Right ventricle myocardium inferior (tissue), 1 donor: ENCODE measurements at places on chromosomes 16 and 17. TPM values are rescaled to one million over a fixed set of nuclear protein-coding genes. Genes with fewer than 3 reads are reported as not detected.

Gene LRRC37A3
- 1.4 TPM for total RNA-seq

GRCh38 chr17:80070375-80071115 lies 30.8 kb upstream of the GAA start:
- DNase-seq, result peak; percentile 59

DNA sequence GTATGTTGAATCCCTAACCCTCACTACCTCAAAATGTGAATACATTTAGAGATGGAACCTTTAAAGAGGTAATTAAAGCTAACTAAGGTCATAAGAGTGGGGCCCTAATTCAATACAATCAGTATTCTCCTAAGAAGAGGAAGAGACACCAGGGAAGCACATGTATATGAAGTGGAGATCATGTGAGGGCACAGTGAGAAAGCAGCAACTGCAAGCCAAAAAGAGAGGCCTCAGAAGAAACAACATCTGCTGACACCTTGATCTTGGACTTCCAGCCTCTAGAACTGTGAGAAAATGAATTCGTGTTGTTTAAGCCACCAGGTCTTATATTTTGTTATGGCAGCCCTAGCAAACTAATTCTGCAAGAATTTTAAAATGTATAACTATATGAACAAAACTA lies 13.2 kb upstream of the SLFN5 start:
- DNase-seq, result no peak

Gene KCNH4
- 0.24 TPM for total RNA-seq

DNA sequence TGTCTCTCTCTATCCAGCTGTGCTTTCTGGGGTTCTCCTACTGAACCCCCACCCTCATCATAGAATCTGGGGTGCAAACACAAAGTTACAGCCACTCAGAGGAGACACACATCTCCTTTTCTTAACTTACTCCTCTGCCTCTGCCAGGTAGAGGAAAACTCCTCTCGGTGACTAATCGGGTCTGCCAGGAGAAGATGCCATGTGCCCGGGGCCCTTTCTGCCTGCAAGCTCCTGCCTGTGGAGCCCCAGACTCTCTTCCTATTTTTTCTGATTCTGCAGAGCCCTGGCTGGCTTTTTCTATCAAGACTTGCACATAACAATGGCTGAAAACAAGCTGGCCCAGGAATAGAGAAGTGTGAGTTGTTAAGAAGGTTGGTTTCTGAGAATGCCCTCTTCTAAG lies 10.4 kb downstream of the SLC6A4 start:
- DNase-seq, result no peak

GRCh38 chr17:71127416-71127815 lies 958.1 kb downstream of the KCNJ2 start:
- DNase-seq, result no peak

DNA sequence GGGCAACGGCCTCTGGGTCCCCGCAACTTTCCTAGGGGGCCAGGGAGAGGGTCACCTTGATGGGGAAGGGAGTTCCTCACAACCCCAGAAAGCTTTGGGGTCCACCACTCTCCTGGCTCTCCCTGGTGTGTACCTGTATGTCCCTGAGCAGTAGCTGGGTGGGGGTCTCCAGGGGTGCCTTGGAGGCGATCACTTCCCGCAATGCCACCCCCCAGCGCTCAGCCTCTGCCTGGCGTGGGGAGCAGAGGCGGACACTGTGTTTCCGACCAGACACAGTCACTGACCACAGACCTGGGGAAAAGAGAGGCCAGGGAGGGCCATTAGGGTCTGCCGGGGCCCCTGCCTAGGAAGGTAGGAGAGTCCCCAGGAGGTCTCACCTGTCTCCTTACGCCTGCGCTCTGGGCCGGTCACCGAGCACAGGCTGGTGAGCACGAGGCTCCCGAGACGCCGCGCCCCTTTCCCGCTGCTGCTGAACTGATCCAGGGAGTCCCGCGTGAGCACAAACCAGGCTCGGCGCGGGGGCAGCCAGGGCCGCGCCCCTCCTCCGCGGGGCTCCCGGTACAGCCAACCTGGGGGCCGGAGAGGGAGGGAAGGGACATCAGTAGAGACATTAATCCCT lies 3.4 kb downstream of the PLEKHH3 start:
- DNase-seq, result no peak

Gene KRT25
- total RNA-seq, result not detected

DNA sequence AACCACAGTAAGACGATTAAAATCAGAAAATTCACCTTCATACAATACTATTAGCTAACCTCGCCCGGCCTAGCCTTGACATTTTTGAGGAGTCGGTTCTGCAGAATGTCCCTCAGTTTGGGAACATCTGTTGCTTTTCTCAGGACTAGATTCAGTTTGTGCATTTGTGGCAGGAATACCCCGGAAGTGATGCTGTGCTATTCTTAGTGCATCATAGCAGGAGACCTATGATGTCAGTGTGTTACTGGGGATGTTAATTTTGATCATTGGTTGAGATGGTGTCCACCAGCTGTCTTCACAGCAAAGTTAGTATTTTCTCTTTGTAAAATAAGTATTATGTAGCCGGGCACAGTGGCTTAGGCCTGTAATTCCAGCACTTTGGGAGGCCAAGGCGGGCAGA lies 21.5 kb upstream of the HELZ start:
- DNase-seq, result no peak
